Right hindlimb (tissue), 1 donor: ENCODE measurements at places on chromosomes 3 and 15.

DNA sequence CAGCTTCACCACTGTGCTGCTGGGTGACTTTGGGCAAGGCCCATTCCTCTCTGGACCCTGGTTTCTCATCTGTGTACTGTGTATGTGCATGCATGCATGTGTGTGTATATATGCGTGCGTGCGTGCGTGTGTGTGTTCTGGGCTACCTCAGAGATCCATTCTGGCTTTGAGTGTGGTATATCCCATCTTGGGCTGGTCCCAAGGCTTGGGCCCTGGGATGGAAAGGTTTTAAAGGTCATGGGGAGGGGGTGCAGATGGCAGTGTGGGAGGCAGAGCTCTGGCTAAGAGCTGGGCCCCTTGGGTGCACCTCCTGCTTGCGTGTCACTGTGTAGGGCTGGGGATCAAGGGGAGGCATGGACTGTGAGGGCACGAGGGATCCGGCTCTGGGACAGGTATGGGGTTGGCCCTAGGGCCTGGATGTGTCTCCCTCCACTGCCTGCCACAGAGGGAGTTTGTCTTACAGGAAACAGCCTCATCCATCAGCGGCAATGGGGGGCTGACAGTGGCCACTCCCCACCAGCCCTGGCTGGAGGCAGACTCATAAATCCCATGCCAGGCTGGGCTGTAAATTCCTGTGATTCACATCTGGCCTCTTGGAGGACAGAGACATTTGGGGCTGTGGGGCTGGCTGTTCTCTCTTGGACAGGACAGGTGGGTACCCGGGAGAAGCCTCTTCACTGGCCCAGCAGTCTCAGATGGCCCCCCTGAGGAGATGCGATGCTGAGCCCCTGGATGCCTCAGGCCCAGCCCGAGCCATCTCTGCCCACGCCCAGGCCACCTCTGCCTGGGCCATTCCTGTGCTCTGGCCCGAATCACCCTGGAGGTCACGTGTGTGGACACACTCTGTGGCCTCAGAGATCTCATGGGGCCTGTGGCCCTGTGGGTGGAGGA is 21.4 kb upstream of the CSPG4 start:
- DNase-seq = peak; percentile 27

DNA sequence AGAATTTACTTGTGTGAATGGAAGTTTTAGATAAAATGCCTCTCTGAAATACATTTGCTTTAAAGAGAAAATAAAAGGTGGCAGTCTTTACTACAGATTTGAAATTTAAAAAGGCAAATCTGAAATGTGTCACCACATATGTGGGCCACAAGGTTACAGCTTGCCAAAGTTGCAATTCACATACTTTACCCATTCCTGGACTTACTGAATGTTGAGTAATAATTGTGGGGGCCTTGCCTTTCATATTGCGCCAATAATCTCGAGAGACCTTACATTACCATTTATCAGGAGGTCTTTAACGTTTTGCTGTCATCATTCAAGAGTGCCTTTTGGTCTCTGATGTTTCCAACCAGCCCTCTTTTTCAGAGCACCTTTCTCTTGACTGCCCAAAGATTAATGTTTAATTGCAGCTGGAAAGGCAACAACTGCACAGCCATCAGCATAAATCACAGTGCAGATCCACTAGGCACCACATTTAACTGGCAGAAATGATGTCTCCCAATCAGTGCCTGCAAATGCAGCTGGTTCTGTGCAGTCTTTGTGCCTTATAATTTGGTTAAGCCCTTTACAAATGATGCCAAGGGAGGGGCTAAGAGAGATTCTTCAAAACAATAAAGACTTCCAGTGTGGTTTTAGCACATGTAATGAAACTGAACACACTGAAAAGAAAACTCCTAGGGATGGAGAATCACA is 206.8 kb downstream of the MAGI1 start:
- DNase-seq = no peak

- no peak for DNase-seq
Measured at GRCh38 chr3:177946936-177947335, 589.3 kb upstream of the KCNMB2 start.

GRCh38 chr15:96974761-96975160 is 644.3 kb downstream of the NR2F2 start:
- no peak for DNase-seq

- DNase-seq = no peak
Measured at GRCh38 chr15:72964135-72964534, 88.1 kb upstream of the NEO1 start.

DNA sequence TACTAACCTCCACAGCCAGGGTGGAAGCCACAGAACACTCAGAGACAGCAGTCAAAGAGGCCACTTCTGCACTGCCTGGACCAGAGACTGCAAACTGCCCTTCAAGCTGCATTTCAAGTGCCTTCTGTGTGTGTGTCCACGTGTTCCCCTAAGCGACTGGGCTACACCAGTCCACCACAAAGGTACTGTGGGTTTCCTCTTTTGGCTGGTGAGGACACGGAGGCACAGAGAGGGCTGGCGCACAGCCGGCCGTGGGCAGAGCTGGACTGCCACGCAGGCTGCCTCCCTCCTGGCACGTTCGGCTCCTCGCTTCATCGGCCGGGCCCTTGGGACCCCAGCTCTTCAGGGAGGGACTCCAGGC is 60.9 kb downstream of the MGLL start:
- no peak for DNase-seq

GRCh38 chr15:33084661-33085060 is 109.9 kb downstream of the FMN1 start:
- DNase-seq = no peak

DNA sequence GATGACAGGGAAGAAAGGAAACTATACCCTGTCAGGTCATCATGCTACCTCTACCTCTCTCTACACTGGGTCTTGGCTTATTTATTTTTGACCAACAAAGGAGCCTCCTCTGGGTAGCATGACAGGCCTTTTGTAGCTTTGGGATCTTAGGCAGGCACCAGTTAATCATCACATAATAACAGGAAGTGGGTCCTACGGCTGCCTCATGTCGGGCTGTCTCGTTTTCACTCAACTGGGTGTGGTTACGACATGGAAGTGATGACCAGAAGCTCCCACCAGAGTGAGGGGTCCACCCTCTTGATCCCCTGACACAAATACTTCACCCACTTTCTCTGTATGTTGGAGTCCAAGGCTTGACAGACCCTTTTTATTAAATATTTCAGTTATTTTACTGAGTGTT is 105.3 kb downstream of the CD47 start:
- no peak for DNase-seq

GRCh38 chr15:60009124-60009960 is 5.2 kb downstream of the FOXB1 start:
- DNase-seq = no peak

DNA sequence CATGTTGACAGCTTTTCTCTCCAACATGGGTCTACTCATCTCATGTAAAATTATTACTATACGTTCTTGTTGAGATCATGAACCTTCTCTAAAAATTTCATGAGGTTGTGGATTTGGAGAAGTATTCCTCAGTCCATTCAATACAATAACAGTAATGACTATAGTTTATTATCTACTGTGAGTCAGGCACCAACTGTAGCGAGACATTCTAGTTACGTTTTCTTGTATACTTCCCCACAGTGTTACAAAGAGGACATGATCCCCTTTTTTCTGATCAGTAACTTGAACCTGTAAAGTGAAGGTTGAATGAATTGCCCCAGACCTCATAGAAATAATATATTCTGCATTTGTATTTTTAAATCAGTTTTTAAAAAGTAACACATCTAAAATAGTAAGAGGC is 76.4 kb downstream of the AKAP13 start:
- DNase-seq = no peak

DNA sequence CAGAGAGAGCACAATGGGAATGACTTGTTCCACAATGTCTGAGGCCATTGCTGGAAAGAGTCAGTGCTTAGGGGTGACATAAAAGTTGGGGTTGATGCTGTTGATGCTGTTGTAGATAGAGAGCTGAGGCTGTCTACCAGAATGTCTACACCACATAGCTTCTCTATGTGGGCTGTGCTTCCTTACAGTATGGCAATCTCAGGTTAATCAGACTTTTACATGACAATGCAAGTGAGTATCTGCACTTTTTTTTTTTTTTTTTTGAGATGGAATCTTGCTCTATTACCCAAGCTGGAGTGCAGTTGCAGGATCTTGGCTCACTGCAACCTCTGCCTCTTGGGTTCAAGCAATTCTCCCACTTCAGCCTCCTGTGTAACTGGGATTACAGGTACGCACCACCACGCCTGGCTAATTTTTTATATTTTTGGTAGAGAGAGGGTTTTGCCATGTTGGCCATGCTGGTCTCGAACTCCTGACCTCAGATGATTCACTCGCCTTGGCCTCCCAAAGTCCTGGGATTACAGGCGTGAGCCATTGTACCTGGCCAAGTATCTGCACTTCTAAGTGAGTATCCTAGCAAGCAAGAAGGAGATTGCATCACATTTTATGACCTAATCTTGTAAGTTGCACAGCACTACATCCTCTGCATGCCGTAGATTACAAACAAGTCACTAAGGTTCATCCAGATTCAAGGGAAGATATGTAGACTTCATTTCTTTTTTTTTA is 28.7 kb downstream of the DLEC1 start:
- DNase-seq = no peak
